ENCODE measurements at places on chromosomes 5 and 9.

GRCh38 chr5:60738461-60738860, 38.5 kb upstream of the DEPDC1B start:
- no peak for DNase-seq

DNA sequence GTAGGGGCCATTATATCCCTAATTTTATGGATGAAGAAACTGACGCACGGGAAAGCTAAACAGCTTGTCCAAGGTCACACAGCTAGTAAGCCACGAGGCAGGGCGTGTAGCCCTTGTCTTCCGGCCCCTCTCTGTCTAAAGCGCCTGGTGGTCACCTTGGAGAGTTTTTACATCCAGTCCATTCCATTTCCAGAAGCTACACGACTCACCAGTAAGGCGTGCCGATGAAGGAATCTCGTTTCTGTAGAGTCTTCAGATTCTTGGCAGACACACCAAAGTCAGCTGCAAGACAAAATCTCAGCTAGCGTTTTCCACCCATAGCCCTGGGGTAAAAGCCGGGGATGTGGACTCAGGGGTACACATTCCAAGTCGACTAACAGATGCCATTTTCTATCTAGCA, 80.5 kb downstream of the STK10 start:
- DNase-seq: no peak

DNA sequence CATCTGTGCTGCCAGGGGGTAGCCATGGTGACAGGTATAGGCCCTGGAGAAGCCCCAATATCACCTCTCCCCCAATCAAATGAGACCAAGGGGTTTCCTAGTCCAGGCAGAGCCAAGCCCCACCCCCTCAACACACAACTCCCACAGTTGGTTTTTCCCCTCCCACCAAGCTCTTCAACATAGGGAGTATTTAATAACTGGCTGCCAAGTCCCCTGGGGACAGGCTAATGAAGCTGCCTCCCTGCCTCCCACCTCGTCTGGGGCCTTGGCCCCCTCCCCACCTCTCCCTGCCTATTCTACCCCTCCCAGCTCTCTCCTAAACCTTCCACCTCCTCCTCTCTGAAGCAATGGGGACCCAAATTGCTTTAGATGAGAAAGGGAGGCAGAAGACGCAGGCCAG, 23.4 kb downstream of the CPLX2 start:
- no peak for DNase-seq

DNA sequence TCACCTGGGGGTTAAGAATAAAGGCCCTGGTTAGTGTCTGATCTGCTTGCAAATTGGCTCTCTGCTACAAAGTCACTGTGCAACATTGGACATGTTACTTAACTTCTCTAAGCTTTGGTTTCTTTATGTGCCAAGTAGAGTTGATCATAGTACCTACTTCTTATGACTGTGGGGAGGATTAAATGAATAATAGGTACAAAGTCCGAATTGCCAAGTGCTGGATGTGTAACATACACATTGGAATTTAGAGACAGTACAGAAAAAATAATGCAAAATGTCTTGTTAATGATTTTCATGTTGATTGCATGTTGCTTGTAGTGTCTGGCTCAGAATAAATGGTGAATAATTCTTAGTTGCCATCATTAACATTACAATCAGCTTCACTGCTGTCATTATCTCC, 2.2 kb downstream of the DOCK8 start:
- no peak for DNase-seq

- DNase-seq: no peak
These were observed 1.6 kb downstream of the CFAP95 start for GRCh38 chr9:69822116-69822750.

DNA sequence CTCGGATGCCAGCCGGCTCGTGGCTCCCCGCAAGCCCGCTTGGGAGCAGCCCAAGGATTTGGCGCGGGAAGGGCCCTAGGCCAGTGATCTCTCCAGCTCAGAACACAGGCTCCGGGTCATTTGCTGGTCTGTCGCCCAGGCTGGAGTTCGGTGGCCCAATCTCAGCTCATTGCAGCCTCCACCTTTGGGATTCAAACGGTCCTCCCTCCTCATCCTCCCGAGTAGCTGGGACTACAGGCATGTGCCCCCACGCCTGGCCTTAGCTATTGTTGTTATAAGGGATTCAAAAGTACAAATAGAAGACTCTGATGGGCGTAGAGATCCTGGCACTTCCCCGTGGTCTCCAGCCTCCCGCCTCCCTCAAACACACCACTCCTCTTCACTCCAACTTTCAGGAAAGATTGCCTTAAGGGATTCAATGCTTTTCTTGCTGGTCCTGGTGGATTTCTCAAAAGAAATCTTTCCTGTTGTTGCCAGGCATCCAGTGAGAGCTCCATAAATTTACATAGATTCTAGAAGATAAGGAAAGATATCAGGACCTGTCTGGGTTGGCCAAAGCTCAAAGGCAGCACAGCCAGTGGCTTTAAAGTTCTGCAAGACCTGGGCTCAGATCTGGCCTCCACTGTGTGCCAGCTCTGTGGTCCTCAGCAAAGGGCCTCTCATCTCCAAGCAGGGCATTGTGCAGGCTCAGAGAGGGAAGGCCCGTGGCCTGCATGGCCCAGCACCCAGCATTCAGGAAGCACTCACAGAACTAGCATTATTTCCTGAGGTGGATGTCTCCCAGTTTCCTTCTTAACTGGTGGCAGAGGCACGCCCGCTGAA, 1.0 kb downstream of the AIF1L start:
- DNase-seq: no peak

DNA sequence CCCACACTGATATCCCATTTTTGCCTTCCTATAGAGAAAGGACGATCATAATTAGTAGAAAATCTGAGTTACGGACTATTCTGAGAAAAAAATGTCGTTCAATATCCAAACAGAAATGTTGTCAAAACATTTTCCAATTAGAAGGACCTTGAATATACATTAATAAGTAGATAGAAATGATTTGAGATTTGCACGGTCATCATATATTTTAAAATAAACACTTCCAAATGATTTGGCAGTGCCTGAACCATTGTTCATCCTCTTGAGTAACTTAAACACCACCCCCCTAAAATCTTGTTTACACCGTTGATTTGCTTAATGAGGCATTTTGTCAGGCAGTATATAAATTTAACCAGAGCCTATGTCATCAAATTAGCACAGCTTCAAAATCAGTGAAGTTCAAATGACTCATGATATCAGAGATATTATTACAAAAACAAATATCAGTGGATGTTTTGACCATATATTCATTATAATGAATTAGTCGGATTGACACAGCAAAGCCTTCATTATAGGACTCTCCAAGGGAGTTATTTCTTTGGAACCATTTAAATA, 105.0 kb downstream of the ACTL7B start:
- DNase-seq: no peak

All from activated T-helper 2 cell treated with anti-CD3 and anti-CD28 coated beads, Interferon-gamma antibody, Interleukin-2, Interleukin-4, amounts not matched to agents 10 μg/mL and 5 μg/mL and 100 μg/mL, durations not matched to agents 14 hours and 24 hours and 36 hours (primary cell).